ENCODE measurements at places on chromosomes 7 and 10. TPM values are rescaled to one million over a fixed set of nuclear protein-coding genes. Genes with fewer than 3 reads are reported as not detected.

GRCh38 chr7:43443381-43443780 is 139.5 kb upstream of the STK17A start:
- DNase-seq: no peak
- no peak overlapping the region for H3K27ac ChIP-seq
- no peaks in the 10 kb centered on the region for H3K4me1 ChIP-seq
- no peaks in the 10 kb centered on the region for H3K27me3 ChIP-seq
- H3K4me3 ChIP-seq: no peak overlapping the region

The ZNF365 gene
- polyA plus RNA-seq: not detected

GRCh38 chr7:107111196-107111595 is 57.6 kb upstream of the HBP1 start:
- H3K36me3 ChIP-seq: no peaks in the 10 kb centered on the region
- no peaks in the 10 kb centered on the region for H3K27me3 ChIP-seq
- no peak overlapping the region for H3K27ac ChIP-seq
- no peak for DNase-seq

The GNAT3 gene
- polyA plus RNA-seq: not detected

DNA sequence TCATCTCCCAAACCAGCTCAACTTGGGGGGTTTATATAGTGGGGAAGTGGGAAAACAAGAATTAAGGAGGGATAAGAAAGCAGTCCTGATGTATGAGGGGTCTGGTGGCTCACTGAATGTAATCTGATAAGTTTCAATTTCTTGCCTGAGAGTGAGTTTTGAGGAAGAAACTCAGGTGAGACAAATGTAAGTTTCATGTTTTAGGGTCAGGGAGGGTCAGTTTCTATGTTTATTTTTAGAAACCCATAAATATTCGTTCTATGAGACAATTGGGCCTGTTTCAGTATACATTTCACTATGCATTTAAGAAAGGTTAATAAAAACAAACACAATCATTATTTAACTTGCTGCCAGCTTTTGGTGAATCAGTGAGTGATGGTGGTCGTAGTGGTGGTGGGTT is 128.0 kb upstream of the MBL2 start:
- DNase-seq: no peak
- H3K27me3 ChIP-seq: no peaks in the 10 kb centered on the region
- H3K4me1 ChIP-seq: no peaks in the 10 kb centered on the region
- no peak overlapping the region for H3K27ac ChIP-seq
- no peaks in the 10 kb centered on the region for H3K36me3 ChIP-seq

- no peaks in the 10 kb centered on the region for H3K4me1 ChIP-seq
- H3K4me3 ChIP-seq: no peak overlapping the region
- H3K27ac ChIP-seq: no peak overlapping the region
- peaks cover 47% of the 10 kb centered on the region for H3K27me3 ChIP-seq
Observed at GRCh38 chr7:55019191-55019690, 424 bp downstream of the EGFR start.

DNA sequence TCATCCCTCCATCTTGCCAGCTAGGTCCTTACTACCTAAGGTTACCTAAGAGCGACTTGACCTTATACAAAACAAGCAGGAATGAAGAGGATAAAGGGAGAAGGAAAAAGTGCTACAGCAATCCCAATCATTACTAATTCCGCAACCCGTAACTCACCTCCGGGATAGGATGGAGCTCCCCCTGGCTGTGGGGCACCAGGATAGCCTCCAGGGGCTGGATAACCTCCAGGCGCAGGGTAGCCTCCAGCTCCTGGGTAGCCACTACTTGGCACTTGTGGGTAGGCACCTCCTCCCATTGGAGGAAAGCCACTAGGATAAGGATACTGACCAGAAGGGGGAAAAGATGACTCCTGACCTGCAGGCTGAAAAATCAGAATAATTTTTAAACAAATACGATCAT is 15.8 kb downstream of the ANXA7 start:
- H3K27ac ChIP-seq: no peak overlapping the region
- no peak for DNase-seq
- H3K4me3 ChIP-seq: no peak overlapping the region
- H3K4me1 ChIP-seq: no peaks in the 10 kb centered on the region
- no peaks in the 10 kb centered on the region for H3K27me3 ChIP-seq
- peaks cover 62% of the 10 kb centered on the region for H3K36me3 ChIP-seq

The EIF5AL1 gene
- polyA plus RNA-seq: 0.17 TPM

The ASZ1 gene
- not detected for polyA plus RNA-seq

DNA sequence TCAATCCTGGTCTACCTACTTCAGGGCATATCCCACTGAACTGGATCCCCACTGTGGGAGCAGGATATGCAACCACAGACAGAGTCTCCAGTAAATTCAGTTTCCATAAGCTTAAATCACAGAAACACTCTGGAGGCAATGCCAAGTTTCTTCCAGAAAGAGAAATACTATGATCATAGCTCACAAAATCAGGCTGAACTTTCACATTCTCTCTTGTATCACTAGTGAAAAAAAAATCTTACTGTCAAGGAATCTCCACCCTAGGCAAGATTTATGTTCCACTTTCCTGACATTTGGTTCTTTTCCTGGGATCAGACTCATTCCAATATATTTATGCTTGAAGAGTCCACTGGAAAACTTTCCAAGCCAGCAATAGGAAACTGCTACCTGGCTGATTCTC is 749.0 kb downstream of the SUGCT start:
- H3K36me3 ChIP-seq: no peaks in the 10 kb centered on the region

DNA sequence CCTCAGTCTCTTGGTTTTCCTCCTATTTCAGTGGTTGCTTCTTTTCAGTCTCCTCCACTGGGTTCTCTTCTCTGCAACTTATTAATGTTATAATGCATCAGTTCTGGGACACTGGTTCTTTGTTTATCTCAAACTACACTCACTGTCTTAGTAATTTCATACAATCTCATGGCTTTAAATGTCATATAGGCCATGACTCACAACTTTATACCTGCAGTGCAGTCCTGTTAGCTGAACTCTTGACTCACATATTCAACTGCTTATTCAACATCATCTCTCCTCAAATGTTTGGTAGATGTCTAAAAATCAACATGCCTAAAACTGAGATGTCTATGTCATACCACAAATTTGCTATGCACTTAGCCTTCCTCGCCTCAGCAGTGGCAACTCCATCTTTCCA is 101.2 kb upstream of the PALS2 start:
- H3K27me3 ChIP-seq: no peaks in the 10 kb centered on the region
- no peaks in the 10 kb centered on the region for H3K4me1 ChIP-seq
- H3K4me3 ChIP-seq: no peak overlapping the region
- H3K36me3 ChIP-seq: no peaks in the 10 kb centered on the region

GRCh38 chr10:127227663-127228062 is 31.3 kb upstream of the INSYN2A start:
- H3K4me1 ChIP-seq: no peaks in the 10 kb centered on the region
- no peak overlapping the region for H3K4me3 ChIP-seq
- H3K36me3 ChIP-seq: no peaks in the 10 kb centered on the region
- H3K27ac ChIP-seq: no peak overlapping the region

DNA sequence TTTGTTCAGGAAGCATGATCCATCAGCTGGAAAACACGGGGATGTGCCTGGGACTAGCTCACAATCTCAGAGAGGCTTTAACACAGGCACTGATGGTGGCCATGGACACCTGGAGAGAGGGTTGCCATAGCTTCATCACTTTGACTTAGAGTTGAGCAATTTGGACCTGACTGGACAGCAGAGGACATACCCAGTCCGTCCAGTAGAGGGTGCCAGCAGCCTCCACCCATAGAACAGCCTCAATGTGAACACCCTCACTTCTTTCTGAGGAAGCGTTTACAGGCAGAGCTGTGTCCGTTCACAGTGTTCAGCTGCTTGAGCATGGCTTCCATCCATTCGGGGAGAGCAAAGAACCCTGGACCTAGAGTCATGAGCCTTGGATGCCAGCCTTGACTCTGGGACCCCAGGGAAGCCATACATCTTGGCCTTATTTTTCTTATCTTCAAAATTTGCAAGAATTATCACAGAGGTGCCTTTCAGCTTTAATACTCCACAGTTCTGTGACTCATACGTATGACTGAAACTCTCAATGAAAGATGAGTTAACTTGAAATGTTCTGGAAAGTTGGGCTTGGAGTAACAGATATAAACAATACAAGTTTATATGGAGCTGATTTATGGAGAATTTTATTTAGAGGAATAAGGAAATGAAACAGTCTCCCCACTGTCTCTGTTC is 302.9 kb upstream of the PODXL start:
- no peaks in the 10 kb centered on the region for H3K4me1 ChIP-seq
- no peak overlapping the region for H3K4me3 ChIP-seq
- H3K27ac ChIP-seq: no peak overlapping the region
- no peaks in the 10 kb centered on the region for H3K27me3 ChIP-seq
- no peak for DNase-seq

DNA sequence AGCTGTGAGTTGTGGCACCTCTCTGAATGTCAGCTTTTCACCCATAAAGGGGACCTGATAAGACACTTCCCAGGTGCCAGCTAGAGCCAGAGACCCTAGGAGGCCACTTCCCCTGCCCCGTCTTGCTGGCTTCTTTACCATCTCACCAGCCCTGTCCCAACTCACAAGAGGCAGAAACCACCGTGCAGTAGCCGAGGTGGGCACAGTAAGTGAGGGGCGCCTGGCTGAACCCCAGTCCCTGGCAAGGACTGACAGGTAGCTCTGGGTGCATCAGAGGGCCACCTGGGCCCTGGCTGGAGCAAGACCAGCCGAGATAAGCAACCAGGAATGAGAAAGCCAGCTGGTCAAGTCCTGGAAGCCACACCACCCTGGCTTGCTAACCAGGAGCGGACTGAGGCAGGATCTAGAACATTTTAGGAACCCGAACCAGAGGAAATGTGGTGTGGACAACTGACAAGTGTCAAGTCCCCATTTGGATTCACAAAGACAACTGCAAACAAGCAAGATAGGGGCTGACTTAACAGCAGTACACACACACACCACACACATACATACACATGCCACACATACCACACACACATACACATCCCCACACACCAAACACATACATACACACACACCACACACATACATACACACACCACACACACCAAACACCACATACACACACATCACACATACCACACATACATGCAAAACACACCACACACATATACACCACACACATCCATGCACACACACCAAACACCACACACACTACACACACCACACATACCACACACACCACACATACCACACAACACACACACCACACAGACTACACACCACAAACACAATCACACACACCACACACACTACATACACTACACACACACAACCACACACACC is 20.8 kb downstream of the OGDHL start:
- no peak overlapping the region for H3K4me3 ChIP-seq
- DNase-seq: no peak
- H3K36me3 ChIP-seq: no peaks in the 10 kb centered on the region

GRCh38 chr10:12833451-12833850 is 168.1 kb downstream of the CCDC3 start:
- H3K27me3 ChIP-seq: no peaks in the 10 kb centered on the region
- no peaks in the 10 kb centered on the region for H3K4me1 ChIP-seq
- H3K27ac ChIP-seq: no peak overlapping the region
- H3K36me3 ChIP-seq: no peaks in the 10 kb centered on the region
- DNase-seq: no peak
- no peak overlapping the region for H3K4me3 ChIP-seq

DNA sequence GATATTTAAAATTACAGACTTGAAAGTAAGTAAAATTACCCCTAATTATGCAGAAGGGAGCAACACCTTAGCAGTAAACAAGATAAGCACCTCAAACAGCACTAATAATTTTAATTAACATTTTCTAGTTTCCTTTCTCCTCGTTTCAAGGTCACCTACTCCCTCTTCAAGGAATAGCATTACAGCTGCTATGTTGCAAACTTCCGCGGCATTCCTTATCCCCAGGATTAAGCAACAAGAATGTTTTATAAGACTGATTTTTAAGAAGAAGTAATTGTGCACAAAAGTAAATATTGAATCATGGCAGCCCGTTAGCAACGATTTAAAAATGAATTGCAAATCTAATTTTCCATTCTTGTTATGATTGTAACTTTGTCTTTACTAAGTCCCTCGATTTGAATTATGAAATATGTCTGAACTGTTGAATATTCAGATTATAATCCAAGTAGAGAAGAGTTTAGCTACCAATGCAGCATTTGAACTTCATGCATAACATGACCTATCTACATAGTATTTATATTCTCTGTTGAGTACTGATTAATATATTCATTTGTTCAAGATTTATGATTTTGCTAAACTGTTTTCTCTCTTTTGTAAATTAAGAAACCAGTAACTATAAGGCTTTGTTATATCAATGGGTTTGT is 593.5 kb upstream of the MGMT start:
- no peaks in the 10 kb centered on the region for H3K27me3 ChIP-seq
- H3K4me3 ChIP-seq: no peak overlapping the region
- no peak for DNase-seq
- no peaks in the 10 kb centered on the region for H3K4me1 ChIP-seq

DNA sequence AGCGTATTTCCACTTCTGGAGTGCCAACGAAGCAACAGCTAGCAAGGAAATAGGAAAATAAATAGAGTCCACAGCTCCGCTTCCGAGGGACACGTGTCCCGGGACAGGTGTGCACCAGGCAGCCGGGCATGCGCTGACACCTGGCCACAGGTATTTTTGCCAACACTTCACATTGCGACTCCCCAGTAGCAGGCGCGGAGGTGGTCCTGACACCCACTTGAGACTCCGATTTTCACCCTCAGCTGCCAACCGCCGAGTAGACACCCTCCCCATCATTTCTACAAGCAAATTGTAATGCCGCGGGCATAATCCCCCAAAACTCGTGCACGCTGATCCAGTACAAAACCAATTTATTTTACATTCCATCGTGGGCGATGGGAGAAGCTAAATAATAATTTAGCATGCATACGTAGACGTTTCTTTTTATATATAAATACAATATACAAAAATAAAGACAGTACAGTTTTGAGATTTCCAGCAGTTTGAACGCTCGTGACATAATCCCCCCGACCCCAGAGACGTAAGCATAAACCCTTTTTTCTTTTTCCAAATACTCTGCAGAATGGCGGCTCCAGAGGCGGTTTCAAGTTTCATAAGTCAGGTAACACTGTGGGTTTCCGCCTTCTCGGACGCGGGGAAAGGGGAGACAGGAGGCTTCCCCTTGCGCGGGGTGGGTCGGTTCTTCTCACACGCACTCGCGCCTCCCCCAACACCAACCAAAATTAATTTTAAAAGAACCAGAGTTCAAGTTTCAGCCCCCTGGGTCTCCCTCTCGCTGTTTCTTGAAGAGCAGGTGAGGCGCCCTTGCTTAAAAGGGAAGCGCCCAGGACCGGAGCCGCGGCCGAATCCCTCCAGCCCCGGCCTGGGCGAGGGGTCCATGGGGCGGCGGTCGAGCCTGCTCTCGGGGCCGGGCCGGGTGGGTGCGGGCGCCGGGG is 5.7 kb downstream of the MNX1 start:
- no peak for DNase-seq
- H3K27me3 ChIP-seq: peaks cover 75% of the 10 kb centered on the region
- no peak overlapping the region for H3K4me3 ChIP-seq
- no peak overlapping the region for H3K27ac ChIP-seq
- H3K36me3 ChIP-seq: no peaks in the 10 kb centered on the region

- H3K4me1 ChIP-seq: no peaks in the 10 kb centered on the region
- no peak overlapping the region for H3K4me3 ChIP-seq
- no peaks in the 10 kb centered on the region for H3K27me3 ChIP-seq
- DNase-seq: no peak
- H3K27ac ChIP-seq: no peak overlapping the region
- no peaks in the 10 kb centered on the region for H3K36me3 ChIP-seq
Observed at GRCh38 chr7:90092506-90092905, 61.8 kb upstream of the STEAP1 start.

- no peak overlapping the region for H3K27ac ChIP-seq
- DNase-seq: no peak
- H3K36me3 ChIP-seq: peaks cover 61% of the 10 kb centered on the region
Observed at GRCh38 chr7:30563326-30563942, 31.2 kb upstream of the GARS1 start.
